ENCODE measurements at places on chromosomes 16 and 17.

- no peak for DNase-seq
These were observed 90.7 kb downstream of the OR1D5 start for GRCh38 chr17:2972749-2973148.

- DNase-seq, result peak; percentile 67
These were observed at the start of gene PIK3R5 for GRCh38 chr17:8965394-8966168. Gene PIK3R5 (minus strand): TSS chr17:8965707. CDS start chr17:8911494, 54,213 bp downstream.

DNA sequence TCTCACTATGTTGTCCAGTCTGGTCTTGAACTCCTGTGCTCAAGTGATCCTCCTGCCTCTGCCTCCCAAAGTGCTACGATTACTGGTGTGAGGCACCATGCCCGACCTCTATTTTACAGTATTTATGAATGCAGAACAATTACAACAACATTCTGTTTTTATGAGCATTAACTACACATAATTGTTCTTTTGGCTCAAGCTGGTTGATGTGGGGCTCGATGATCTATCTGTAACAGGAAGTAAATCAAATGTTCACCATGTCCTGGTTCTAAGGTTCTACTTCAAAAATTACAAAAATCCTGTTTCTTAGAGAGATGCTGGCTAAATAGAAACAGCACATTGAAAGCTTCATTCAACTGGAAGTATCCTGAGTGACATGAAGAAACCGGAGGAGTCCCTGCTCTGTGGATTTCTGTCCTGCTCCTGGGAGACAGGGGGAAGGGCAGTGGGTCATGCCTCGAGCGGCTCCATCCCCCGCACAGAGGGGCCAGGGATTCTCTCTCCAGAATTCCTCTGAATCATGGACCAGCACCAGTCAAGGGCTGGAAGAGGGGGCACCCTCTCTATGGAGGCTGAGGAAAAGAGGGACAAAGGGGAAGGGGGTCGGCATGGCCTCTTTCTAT is 31.5 kb downstream of the FA2H start:
- DNase-seq, result no peak

- no peak for DNase-seq
These were observed 975.3 kb upstream of the SOX9 start for GRCh38 chr17:71145486-71145885.

DNA sequence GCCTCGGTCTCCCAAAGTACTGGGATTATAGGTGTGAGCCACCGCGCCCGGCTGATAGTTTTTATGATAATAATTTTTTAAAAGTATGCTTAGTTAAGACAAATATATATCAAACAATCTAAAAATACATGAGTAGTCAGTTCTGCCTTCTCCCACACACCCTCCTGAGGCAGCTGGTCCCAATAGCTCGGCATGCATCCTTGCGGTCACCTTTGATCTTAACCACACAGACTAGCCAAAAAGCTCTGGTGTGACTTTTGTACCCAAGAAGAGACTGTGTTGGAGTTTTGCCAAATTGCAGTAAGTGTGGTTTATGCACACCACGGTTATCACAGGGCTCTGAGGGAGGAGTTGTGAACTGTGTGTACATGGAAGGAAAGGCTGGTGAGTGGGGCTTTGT is 25.6 kb downstream of the ATP6V0A1 start:
- DNase-seq, result peak; percentile 66

GRCh38 chr16:66695471-66695934 is 1.0 kb downstream of the CMTM4 start:
- no peak for DNase-seq

- no peak for DNase-seq
These were observed 8.6 kb downstream of the KRTAP29-1 start for GRCh38 chr17:41294016-41294415.

GRCh38 chr16:86959091-86959651 is 358.0 kb downstream of the C16orf95 start:
- DNase-seq, result no peak

DNA sequence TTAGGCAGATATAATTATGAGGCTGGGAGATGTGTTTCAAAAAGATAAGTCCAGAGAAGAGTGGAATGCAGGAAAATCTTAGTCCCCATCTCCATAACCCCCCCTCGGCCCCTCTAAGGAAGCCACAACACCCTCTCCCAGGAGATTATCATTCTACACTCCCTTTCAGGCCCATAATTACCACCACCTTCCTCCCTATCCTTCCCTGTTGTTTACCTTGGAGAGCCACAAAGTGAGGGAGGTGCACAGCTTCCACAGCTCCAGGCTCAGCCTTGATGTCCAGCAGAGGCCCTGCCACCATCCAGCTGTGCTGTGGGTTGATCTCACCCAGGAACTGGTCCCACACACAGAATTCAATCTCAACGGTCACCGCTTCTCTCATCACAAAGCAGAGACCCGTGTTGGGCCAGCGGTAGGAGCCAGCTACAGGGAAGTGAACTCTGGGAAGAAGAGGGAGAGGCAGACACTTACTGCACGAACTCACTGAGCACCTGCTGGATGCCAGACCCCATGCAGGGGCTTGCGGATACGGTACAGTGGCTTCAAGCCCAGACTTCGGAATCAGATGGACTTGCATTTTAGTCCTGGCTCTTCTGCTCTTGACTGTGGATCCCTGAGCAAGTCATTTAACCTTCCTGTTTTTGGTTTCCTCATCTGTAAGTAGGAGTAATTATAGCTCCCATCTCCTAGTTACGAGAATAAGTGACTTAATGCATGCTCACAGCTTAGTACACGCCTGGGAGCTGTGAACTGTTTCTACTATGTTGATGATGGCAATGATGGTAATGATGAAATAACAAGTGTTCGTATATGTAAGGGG is 44.1 kb downstream of the MIS12 start:
- DNase-seq, result no peak

- peak; percentile 69 for DNase-seq
These were observed at the start of gene TRPV3 for GRCh38 chr17:3557768-3558583. Gene TRPV3 (minus strand): TSS chr17:3557812. CDS start chr17:3554850, 2,962 bp downstream.

DNA sequence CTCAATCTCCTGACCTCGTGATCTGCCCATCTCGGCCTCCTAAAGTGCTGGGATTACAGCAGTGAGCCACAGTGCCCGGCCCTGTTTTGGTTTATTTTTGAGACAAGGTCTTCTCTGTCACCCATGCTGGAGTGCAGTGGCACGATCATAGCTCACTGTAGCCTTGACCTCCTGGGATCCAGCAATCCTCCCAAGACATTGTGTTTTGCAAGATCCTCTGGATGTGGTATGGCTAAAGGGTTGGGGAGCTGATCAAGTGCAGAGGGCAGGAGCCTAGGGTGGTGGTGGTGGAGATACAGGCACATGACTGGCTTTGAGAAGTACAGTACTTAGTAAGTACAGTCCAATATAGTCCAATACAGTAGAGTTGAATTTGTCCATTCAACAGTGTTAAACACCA is 16.6 kb upstream of the TNS4 start:
- no peak for DNase-seq

DNA sequence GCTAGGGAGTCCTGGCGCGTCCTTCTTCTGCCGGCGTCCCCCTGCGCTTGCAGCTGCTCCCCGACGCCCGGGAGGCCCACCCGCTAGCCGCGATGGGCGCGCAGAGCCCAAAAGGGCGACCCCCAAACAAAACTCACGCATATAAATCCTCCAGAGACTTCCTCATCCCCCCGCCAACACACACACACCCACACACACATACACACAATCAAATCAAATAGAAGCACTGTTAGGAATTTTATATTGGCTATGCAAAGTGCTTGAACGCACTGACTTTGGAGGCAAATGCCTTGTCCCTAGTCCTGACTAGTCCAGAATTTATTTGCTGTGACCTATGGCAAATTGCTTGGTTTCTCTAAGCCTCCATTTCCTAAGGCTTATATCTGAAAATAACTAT is 23.8 kb upstream of the CRYM start:
- DNase-seq, result no peak

DNA sequence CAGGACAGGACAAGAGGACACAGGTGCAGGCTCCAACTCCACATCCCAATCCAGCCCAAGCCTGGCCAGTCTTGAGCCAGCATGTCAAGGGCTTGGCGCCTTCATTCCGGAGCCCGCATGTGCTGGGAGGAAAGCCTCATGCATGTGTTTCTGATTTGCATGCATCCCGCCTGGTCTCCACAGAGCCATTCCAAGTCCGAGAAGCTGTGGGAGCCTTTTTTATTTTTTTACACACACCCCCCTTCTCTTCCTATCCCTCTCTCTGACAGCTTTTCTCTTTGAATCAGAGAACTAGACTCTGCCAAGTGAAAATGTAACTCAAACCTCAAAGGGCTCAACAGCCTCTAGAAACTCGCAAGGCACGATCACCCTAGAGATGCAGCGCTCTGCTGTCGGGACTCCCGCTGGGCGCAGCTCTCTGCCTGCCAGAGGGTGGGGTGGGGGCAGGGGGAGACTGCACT is 45.1 kb downstream of the NOG start:
- DNase-seq, result no peak

DNA sequence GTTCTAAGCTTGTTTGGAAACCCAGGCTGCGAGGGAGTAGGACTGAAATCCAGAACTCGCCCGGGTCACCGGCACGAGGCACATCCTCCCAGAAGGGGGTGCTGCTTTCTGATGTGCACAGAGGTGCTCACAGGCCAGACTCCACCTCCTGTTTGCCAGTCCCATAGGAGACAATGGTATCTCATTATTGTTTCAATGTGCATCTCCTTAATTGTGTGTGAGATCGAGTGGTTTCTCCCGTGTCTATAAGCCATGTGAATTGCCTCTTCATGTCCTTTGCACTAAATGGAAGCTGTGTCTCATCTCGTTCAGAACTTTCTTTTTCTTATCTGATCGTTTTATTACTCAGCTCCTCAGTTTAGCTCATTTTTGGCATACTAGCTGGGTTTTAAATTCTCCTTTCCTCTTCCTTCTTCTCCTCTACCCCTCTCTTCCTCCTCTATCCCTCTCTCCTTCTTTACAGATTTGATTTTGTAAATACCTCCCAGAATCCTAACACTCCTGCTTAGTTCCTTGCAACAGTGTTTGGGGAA is 32.1 kb upstream of the PRKCB start:
- DNase-seq, result peak; percentile 69

GRCh38 chr17:65254166-65254565 is 117.0 kb downstream of the RGS9 start:
- DNase-seq, result no peak

- DNase-seq, result no peak
These were observed 349.6 kb downstream of the HAPSTR1 start for GRCh38 chr16:9441012-9441411.

- no peak for DNase-seq
These were observed 2.3 kb downstream of the PDK2 start for GRCh38 chr17:50097455-50097854.

- DNase-seq, result no peak
These were observed 31.8 kb upstream of the NSRP1 start for GRCh38 chr17:30084788-30085187.

DNA sequence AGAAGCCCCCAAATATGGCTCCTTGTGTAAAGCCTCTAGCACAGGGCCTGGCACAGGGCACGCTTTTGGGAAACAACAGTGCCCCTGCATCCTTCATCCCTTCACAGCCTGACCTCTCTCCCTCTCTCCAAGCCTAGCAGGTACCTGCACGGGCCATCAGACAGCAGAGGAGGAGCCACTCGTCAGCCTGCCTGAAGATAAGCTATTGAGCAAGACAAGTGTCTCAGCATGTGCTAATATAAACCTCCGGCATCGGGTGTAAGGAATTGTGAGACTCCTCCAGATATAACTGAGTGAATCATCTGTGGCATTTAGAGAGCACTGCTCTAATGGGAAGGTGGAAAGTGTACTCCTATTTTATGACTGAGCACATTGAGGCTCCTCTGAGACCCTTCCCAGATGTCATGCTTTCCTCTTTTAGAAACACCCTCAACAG is 38.3 kb downstream of the TBX4 start:
- no peak for DNase-seq

DNA sequence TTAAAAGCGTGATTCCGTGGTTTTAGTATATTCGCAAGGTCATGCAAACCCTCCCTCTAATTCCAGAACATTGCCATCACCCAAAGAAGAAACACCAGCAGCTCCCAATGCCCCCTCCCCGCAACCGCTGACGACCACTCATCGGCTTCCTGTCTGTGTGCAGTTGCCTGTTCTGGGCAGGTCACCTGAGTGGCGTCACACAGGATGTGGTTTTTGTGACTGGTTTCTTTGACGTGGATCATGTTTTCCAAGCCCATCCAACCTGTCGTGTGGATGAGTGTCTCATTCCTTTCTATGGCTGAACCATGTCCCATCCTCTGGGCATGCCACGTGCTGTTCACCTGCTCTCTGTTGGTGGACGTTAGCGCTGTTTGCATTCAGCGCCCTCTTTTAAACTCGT is 8.2 kb upstream of the ATP2C2 start:
- peak; percentile 30 for DNase-seq

DNA sequence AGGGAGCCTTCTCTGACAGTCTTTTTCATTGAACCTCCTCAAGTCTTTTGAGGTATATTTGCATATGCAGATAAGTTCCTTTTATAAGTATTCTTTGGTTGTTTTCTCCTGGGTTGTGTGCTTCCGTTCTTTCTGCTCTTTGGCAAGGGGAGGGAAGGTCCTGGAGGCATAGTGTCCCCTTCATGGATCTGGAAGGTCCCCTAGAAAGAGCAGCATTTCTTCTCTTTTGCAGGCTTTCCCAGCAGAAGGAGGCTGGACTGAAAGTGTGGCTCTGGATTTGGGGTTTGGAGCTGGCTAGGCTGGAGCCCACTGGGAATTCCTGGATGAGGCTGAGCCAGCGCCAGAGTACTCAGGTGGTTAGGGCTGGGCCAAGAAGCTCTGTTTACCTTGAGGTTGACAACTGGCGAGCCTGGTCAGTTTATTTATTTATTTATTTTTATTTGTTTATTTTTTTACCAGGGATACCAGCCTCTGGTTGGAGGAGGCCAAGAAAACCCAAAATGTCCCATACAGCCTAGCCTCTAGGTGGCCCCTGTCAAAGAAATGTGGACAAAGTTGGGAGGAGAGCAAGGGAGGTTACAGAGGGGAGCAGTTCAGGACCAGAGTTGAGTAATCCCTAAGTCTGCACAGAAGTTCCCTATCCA is 5.4 kb upstream of the TOP2A start:
- DNase-seq, result no peak

GRCh38 chr17:10036511-10037061 is 131.5 kb upstream of the RCVRN start:
- no peak for DNase-seq

DNA sequence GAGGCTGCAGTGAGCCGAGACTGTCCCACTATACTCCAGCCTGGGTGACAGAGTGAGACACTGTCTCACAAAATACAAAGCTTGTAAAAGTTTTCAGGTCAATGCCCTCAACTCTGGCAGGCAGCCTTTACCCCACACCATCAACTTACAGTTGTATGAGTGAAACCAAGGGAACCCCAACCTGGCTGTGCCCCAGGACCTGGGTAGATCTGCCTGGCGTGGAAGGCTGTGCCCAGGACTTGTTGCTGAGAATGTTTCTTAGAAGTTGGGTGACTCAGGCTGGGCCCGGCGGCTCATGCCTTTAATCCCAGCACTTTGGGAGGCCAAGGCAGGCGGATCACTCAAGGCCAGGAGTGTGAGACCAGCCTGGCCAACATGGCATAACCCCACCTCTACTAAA is 7.8 kb downstream of the CES3 start:
- DNase-seq, result no peak

DNA sequence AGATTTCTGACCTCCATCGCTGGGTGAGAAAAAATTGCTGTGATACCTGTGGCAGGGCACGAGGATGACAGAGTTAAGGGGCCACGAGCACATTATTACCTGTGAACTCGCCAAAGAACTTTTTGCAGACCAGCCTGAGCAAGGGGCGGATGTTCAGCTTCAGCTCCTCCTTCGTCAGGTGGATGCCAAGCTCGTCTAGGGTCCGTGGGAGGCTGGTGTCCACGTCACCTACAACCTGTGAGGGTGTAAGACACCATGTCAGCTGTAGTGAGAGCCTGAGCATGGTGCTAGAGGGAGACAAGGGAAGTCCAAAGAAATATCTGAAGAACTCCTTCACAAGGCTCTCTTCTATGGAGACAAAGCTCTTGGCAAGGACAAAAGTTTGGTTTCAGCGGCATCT is 17.1 kb downstream of the HIGD1B start:
- no peak for DNase-seq
